ENCODE measurements at places on chromosomes 1 and 21.
A peak's percentile ranks its signal among the peaks of the same experiment; 100 is the strongest.

DNA sequence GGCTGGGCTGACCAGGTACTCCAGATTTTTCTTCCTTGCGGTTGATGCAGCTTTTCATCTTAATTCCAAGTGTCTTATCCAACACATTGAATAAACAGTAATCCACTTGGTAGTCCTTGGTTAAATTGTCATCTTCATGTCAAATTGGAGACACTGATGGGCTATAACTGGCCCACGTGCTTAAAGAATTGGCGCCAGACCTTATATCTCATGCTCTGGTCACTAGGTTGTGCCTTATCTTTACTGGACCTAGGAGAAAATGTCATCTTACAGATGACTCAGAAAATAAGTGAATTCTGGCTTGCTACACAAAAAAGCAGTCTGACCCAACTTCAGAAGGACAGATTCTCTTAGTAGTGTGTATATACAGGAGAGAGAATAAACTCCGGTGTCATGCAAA lies 16.2 kb downstream of the LRRC42 start:
- no peak for DNase-seq

GRCh38 chr1:67883069-67883468 lies 49.8 kb upstream of the GNG12 start:
- no peak for DNase-seq

GRCh38 chr1:119903443-119903835 lies 7.1 kb upstream of the ADAM30 start:
- DNase-seq, result no peak

DNA sequence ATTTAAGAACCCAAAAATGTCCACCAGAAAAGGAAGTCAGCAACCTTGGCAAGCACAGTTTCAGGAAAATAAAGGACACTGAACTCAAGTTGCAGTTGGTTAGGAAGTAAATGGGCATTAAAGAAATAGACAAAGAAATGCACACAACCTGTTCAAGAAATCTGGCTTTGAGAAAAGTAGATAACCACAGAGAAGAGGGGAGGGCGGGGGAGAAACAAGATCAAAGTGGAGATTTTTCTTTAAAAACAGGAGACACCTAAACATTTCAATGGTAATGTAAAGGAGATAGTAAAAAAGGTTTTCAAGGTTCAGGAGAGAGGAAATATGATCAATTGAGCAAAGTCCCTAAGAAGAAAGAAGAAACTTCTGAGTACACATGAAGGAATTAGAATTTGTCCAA lies 29.1 kb downstream of the SYDE2 start:
- DNase-seq, result no peak

DNA sequence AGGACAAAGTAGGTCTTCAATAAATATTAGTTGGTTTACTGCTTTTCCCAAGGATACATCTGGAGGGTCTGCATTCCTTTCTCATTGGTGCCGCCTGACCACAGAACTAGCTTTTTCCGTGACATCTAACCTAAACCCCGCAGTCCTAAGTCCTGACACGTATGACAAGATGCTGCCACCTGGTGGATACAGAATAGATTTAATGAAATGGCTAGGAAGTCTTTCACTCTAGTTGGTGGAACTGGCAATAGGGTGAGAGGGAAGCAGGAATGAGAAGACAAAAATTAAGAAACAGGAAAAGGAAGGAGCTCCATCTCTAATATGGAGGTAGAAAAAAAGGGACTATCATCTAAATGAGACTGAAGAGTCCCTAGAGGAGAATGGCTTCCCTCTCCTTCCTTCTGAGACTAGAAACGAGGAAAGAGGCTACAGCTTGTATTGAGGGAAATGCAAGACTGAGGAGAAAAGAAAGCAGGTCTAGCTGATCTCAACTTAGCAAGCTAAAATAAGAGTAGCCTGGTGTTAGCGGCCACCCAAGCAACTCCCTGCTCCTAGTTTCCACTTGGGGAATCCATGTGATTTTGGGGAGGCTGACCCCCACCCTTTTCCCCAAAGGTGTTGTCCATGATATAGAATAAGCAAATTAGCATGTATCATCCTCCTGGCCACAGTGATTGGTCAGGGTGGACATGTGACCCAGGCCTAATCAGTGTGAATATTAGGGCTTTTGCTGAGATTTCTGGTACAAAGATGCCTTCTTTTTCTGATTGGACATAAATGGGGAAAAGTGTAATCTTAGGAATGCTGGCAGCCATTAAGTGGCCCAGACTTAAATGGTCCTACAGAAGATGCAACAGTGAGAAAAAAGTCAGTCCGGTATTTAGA lies 5.9 kb downstream of the RFX5 start:
- DNase-seq, result peak; percentile 89
